ENCODE measurements at places on chromosomes 3 and 15.
A peak's percentile ranks its signal among the peaks of the same experiment; 100 is the strongest.

- H3K27me3 ChIP-seq: no peaks in the 10 kb centered on the region
- peaks cover 10% of the 10 kb centered on the region for H3K36me3 ChIP-seq
- H3K4me1 ChIP-seq: peaks cover 6% of the 10 kb centered on the region
- H3K27ac ChIP-seq: peak overlapping the region; percentile 66
- no peak for DNase-seq
- no peak overlapping the region for H3K4me3 ChIP-seq
Measured at GRCh38 chr15:85164841-85165466, 183.3 kb downstream of the PDE8A start.

GRCh38 chr3:54343495-54343894, 221.1 kb downstream of the CACNA2D3 start:
- H3K27ac ChIP-seq: no peak overlapping the region
- H3K27me3 ChIP-seq: peaks cover 11% of the 10 kb centered on the region
- H3K36me3 ChIP-seq: no peaks in the 10 kb centered on the region
- DNase-seq: no peak
- peaks cover 44% of the 10 kb centered on the region for H3K4me1 ChIP-seq

- peaks cover 34% of the 10 kb centered on the region for H3K4me1 ChIP-seq
- no peak overlapping the region for H3K4me3 ChIP-seq
Measured at GRCh38 chr15:65881766-65882434, 12.6 kb downstream of the RAB11A start.

DNA sequence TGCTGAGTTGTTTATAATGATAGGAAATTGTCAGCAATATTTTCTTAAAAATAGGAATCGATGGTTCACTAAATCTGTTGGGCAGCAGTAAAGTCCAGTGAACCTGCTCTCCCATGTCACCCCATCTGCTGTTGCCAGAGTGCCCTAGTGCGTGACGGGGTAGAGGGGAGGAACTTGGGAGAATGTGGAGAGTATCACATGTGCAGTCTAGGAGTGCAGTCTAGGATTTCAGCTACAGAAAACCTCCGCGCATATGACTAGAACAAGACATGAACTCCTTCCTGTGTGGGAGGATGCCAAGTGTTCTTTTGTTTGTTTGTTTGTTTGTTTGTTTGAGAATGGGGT, 74.6 kb upstream of the ACAD9 start:
- peaks cover 8% of the 10 kb centered on the region for H3K4me1 ChIP-seq
- DNase-seq: no peak
- H3K27ac ChIP-seq: peak overlapping the region; percentile 22
- no peaks in the 10 kb centered on the region for H3K27me3 ChIP-seq
- peaks cover 25% of the 10 kb centered on the region for H3K36me3 ChIP-seq

GRCh38 chr3:45499529-45499928, 95.0 kb upstream of the LIMD1 start:
- no peak overlapping the region for H3K4me3 ChIP-seq
- H3K27me3 ChIP-seq: no peaks in the 10 kb centered on the region
- DNase-seq: no peak
- peaks cover 30% of the 10 kb centered on the region for H3K36me3 ChIP-seq
- no peaks in the 10 kb centered on the region for H3K4me1 ChIP-seq

GRCh38 chr3:45646051-45646585, 43.1 kb upstream of the SACM1L start:
- peaks cover 14% of the 10 kb centered on the region for H3K4me1 ChIP-seq
- no peak for DNase-seq
- no peak overlapping the region for H3K4me3 ChIP-seq
- peaks cover 29% of the 10 kb centered on the region for H3K36me3 ChIP-seq
- H3K27ac ChIP-seq: no peak overlapping the region
- H3K27me3 ChIP-seq: no peaks in the 10 kb centered on the region

All from mesothelial cell of epicardium (in vitro differentiated cells).